ENCODE measurements at places on chromosomes 3 and 15.

DNA sequence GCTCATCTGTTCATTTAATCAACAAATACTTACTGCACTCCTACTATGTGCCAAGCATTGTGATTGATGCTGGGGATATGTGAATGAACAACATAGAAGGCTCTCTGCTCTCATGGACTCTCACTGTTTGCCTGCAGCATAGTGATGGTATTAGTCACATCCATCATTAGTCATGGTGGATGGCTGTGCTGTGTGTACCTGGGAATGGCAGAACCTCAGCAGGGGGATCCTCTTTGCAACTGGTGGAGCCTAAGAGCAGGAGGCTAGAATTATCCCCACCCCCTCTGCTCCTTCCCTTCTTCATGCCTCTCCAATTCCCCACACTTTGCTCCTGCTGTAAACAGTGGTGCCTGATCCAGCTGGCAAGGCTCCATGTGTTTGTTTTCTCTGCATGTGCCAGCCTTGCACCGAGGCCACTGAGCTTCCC lies 20.5 kb downstream of the BOC start:
- DNase-seq, result no peak

- no peak for DNase-seq
Measured at GRCh38 chr3:115947325-115947724, 324.0 kb downstream of the GAP43 start.

- DNase-seq, result no peak
Measured at GRCh38 chr3:52494886-52495495, at the start of gene STAB1. Gene STAB1, plus strand, starts transcription at chr3:52495338. Its CDS starts 76 bp downstream, at chr3:52495414.

DNA sequence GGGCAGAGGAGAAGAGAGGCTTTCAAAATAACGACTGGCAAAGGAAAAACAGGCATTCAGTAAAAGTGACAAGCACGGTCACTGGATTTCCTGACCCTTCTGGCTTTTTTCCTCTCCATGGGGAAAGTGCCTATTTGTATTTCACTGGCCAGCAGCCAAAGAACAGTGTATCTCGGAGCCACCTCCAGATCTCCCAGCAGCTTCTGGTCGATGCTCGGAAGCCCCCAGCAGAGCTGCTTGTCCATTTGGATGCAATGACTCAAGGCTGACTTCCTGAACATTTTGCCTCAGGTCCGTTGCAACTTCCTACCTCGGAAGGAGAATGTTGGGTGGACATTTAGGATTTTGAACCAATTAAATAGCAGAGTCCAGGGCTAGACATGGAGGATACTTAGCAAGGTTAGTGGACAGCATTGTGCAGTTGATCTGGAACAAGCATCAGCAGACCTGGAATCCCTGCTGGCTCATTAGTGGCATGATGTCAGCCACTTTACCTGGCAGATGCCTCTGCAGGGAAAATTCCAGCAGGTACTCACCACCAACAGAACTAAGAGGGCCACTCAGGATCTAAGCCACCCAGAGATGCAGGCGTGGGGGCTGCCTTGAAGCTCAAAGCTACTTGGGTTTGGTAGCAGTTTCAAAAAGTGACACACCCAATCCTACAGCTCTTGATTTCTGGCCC lies 1.1 kb downstream of the FAM107A start:
- no peak for DNase-seq

- no peak for DNase-seq
Measured at GRCh38 chr3:25843332-25843731, 53.4 kb downstream of the OXSM start.

DNA sequence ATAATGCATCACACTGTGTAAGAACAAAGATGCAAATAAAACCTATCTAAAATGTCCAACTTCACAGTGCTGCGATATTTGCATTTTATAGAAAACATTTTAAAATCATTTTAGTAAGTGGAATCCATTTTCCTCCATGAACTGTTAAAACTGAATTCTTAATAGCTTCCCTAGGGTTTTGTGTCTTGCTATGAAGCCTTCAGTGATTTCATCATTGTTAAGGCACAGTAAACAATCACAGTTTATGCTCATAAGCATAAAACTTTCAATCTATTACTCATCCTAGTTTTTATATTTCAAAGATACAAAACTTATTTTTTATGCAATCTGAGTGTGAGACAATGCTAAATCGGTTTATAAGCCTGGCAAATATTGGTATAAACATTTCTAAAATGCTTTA lies 509.7 kb downstream of the TUSC7 start:
- DNase-seq, result no peak

GRCh38 chr15:51736751-51737521 lies 519 bp downstream of the LYSMD2 start:
- DNase-seq, result no peak

DNA sequence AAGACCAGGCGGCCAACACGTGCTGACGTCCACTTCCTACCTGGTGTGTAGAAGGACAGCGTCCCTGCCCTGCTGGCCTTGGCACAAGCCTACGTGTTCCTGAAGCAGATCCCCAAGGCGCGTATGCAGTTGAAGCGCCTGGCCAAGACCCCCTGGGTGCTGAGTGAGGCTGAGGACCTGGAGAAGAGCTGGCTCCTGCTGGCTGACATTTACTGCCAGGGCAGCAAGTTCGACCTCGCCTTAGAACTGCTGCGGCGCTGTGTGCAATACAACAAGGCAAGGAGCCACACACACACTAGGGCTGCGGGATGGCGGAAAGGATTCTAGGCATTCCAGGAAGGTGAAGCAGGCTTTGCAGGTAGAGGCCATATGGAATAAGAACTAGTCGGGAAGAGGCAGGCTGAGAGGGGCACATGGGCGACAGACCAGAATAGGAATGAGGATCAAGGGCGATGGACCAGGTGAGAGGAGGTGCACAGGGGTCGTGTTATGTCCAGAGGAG lies 15.9 kb downstream of the CSRNP1 start:
- no peak for DNase-seq

- no peak for DNase-seq
Measured at GRCh38 chr3:13932578-13933295, 52.9 kb upstream of the WNT7A start.
